ENCODE measurements at places on chromosomes 1 and 21.

DNA sequence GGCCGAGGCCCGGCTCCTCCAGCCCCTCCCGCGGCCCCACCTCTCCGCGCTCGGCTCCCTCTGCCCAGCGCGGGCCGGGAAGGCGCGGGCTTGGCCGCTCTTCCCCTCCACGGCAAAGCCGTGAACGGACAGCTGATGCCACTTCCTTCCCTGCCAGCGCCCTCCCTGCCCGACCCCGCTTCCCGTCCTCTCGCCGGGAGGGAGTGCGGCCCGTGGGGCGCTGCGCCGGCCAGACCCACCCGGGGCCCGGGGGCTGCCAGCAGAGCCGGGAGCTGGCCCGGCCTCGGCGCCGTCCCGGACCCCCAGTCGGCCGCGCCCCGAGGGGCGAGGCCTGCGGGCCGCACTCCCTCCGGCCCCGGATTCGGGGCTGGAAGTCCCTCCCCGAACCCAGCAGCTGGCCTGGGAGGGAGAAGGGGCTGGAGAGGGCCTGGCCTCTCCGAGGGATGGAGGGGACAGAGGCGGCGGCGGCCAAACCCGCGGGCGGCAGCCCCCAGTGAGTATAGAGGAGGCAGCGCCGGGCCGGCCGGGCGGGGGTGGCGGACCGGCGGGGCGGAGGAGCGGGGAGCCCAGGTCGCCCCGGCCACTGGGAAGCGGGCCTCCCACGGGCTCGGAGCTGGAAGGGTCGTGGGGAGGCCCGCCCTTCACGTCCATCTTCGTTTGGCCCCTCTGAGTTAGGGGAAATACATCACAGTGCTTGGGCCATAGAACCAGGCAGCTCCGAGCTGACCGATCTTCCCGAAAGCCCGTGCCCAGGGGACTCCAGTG is at the start of gene KIAA1614:
Gene KIAA1614 (plus strand): TSS at position 97 of the 765 bp plus-strand sequence. CDS start 347 bp downstream, at position 444.
- no peak for DNase-seq

DNA sequence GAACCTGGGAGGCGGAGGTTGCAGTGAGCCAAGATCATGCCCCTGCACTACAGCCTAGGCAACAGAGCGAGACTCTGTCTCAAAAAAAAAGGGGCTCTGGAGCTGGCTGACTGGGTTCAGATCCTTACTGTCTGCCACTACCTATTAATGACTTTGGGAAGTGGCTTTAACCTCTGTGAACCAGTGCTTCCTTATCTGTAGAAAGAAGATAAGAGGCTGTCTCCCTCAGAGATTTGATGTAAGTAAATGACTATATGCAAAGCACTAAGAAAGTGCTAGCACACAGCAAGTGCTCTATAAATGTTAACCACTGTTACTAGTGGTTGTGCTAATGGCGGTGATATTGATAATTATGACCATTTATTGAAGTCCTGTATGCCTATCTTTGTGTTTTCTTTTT is 94.6 kb downstream of the VPS13D start:
- DNase-seq = no peak

DNA sequence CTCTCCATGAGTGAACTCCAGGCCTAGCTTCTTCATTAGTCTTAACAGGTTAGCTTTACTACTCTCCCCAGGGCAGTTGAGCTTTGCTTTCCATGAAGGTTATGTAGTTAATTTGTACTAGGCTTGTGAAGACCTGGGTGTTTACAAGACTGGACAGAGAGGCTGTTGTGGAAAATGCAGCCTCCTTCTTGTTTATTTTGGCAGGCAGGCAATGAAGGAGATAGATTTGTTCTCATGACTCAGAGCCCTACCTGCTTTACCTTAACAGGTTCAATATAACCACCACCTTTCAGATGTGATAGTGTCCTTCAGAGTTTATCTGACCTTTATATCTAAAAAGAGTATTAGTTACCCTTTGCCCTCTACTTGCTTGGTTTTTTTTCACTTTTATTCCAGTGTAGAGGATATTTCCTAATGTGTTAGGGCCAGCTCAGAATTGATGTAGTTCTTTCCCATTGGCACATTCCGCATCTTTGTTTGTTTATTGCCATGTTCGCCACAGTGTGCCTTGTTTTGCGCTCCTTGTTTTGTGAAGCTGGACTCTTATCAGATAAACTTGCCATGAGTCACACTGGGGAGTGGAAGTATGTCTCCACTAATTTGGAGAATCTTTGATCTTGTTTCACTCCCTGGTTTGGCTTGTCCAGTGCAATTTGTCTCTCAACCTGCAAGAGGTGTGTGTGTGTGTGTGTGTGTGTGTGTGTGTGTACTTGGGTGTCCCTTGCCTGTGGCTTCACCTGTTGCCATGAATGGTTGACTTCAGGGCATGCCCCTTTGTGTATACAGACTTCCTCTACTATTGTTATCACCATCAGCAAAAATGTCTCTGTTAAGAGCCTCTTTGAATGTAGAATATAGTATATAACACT is 87.4 kb upstream of the MACF1 start:
- DNase-seq = no peak

DNA sequence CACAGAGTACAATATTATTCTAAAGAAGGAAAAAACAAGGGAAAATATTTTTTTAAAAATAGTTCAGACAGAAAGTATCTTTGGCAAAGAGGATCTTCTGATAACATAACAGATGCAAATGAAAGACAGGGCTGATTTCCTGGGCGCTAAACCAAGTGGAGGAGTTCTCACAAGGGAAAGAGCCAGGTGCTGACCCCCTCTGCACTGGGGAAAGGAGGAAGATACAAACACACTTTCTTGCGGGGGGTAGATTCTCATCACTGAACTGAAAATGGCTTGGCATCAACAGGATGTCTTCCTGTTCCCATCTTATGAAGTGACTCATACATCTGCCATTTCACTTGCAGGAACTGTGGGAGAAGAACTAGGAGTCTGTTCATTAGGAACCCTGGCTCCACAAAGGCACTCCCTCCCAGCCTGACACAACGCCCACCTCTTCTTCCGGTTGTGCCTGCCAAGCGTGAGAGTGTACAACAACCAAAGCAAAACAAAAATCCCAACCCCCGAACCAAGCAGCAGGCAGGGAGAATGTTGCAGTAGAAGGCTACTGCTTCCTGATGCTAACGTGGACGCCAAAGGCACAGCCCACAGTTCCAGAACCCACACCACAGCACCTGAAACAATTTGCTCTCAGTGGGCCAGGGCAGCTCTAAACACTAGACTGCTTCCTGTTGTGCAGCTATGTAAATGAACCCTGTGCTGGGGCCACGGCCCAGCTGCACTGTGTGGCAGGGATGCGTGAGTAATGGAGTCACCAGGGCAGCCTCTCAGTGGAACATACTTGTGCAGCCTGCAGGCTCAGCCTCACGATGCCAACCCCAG is 51.0 kb downstream of the GADD45A start:
- DNase-seq = peak; percentile 34

DNA sequence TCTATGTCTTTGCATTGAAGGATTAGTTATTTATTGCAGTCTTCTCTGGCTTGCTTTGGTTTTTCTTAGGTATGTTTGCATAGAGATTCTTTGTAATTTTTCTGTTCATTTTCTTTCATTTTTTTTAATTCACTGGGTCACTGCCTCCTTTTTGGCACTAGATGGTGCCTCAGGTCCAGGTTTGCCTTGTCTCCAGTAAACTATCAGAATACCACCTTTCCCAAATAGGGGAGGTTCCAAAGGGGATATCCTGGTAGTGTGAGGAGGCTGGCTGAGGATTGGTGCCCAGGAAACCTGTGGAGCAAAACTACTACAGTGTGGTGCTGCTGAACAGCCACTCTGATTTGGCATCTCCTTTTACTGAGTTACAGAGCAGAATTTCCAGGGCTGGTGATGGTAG is 257.1 kb downstream of the KCTD3 start:
- DNase-seq = no peak

DNA sequence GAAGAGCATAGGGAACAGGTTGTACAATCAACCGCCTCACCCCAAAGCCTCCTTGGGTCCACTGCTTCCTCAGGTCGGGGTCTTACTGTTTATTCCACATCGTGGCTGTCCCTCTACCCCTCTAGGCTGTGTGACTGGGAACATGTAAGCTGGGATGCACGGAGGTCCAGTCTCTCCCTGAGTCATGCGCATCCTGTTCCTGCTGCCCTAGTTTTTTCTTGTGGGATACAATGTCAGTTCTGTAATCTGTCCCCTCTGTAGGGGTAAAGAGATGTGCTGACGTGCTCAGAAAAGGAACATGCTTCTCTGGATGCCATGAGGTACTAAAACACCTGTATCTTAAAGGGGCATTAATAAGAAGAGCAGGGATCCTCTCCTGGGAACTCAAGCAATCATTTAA is 66.2 kb downstream of the SLC45A1 start:
- no peak for DNase-seq

DNA sequence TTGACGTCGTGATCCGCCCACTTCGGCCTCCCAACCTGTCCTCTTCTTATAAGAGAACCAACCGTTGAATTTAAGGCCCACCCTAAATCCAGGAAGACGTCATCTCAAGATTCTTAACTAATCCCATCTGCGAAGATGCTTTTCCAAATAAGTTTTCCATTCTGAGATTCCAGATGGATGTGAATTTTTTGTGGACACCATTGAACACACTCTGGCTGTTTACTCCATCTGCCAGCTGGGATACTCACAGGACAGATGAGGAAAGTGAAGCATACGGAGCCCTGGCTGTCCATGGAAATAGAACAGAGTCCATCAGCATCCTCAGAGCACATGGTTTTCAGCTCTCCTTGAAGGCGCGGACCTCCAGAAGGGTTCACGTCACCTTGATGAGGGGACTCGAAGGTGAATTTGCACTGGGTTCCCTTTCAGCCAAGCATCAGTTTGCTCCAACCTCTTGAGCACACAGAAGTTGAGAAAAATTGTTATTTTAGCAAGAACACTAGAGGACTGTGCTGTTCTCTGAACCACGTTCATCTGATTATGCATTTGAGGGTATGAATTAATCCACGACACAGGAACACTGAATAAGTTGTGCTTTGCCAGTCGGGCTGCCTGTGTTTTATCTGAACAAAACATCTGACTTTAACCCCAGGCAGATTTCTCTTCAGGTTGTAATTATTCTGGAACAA is 68.6 kb downstream of the KAZN start:
- DNase-seq = no peak

DNA sequence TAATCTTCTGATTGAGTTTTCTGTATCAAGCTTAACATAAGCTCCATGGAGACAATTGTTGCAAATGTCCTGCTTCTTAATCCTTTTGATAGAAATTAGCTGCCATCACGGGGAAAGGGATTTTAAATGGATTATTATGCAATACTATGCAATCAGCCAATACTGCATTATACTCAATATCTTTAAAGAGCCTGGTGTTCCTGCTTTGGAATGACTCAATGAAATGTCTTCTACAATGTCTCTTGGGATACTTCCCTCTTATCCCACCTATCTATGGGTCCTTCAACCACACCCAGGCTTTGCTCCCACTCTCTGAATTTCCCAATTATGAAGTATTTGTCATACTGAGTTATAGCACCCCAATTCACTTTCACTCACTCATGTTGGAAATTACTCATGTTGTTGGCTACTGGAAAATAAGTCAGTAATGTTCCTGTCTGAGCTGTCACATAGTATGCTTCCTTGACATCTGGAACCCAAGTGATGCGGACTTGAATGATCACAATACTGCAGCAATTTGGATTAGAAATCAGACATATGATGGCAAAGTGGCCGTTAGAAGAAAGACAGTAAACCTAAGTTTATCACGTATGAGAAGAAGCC is 85.0 kb downstream of the TPR start:
- DNase-seq = no peak

GRCh38 chr1:38328278-38329035 is 281.9 kb upstream of the POU3F1 start:
- DNase-seq = no peak

DNA sequence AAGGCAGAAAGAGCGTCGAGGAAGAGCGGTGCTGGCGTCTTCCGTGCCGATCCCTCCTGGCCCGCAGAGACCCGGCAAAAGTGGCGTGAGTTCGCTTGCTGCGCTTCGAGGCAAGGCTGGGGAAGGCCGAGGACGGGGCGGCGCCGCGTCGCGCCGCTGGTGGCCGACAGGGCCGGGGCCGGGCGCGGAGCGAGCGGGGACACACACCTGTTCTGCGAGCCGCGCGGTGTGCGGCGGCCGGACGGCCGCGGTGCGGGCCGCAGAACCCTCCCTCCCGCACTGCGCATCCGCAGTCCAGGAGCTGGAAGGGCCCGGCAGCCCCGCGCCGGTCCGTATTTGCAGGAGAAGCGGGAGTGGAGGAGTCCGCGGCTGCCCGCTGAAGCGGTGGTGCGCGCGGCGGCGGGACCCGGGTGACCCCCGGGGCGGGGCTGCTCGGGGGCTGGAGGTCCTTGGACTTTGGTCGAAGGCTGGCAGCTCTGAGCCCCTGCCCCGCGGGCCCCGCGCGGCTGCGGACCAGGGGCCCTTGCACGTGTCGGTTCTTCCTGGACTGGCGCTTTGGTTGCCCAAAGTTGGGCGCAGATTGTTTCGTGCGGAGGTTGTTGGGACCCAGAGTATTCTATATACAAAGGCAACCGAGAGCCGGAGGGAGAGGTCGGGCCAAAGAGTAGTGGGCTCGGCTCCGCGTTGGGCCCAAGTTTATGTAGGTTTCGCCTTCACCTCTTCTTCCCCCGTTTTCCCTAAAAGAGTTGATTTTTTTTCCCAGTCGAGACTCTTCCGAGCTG is 2.6 kb downstream of the RNF220 start:
- DNase-seq = peak; percentile 17

GRCh38 chr1:100806601-100807000 is 87.1 kb downstream of the VCAM1 start:
- DNase-seq = no peak

- no peak for DNase-seq
Measured at GRCh38 chr1:1683104-1683905, 9.3 kb downstream of the SLC35E2B start.

DNA sequence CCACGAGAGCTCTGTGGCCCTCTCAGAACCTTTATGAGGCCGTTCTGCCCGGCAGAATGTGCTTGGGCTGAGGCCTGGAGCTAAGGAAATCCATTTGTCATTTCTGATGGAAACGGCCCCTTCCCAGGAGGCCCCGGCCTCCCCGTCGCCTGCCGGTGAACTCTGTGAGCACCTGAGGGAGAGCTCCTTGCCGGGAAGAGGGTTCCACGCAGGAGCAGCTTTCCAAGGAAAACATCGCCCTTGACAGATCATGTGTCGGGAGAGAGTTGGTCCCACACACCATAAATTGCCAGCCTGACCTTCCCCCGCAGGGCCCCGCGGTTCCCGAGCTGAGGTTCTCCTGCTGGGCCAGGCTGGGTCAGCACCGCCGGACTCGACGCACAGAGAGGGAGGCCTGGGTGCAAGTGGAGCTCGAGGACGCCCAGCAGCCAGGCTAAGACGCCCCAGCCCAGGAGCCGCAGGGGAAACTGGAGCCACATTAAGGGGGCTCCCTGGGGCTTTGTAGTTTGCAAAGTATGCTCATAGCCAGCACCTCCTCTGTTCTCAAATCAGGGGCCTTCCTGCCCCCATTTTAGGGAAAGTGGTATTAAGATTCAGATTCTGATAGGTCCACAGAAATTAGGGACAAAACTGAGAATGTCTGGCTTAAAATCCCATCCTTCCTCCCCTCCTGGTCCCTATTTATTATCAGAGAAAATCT is 239.5 kb downstream of the FOXD2 start:
- DNase-seq = no peak

GRCh38 chr1:24051206-24051945 is 60.6 kb downstream of the MYOM3 start:
- DNase-seq = no peak

DNA sequence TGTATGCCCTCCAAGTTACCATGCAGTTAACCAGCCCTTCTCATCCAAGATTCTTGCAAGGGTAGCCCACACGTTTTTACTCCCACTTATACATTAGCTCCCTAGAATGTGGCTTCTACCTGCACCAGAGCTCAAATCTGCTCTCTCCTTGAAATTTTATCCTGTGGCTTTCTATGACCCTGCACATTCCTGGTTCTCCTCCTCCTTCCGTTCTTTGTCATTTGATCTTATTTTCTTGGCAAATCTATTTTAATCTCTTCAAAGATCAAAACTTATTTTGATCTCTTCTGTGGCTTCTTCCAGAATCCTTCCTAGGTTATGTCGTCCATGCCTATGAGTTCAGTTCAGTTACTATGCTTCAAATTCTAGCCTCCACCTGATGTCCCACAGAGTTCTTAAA is 115.6 kb upstream of the GUCA2B start:
- no peak for DNase-seq

All from activated CD4-positive, alpha-beta T cell treated with anti-CD3 and anti-CD28 coated beads, Interleukin-2, amount 50 U/mL, for 48 hours (primary cell).